Stimulated activated CD8-positive, alpha-beta memory T cell treated with anti-CD3 and anti-CD28 coated beads, Interleukin-4, amount 100 ng/mL, for 24 hours (primary cell): ENCODE measurements at places on chromosomes 6 and 20.

DNA sequence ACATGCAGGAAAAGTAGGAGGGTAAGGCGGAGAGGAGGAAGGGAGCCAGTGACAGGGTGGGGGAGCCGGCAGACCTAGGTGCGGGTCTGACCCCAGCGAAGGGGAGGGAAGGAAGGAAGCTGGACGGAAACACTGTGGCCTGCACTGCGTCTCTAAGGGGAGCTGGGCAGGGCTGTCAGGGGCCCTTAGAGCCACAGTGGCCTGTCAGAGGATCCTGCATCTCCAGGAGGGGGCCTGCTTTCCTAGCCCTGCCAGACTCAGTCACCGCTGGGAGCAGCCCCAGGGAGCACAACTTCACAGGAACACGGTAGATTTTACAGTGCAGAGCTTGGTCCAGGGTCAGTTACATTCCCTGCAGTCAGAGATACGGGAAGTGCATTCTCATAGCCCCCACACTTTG, 118.2 kb downstream of the PACRG start:
- no peak for DNase-seq

DNA sequence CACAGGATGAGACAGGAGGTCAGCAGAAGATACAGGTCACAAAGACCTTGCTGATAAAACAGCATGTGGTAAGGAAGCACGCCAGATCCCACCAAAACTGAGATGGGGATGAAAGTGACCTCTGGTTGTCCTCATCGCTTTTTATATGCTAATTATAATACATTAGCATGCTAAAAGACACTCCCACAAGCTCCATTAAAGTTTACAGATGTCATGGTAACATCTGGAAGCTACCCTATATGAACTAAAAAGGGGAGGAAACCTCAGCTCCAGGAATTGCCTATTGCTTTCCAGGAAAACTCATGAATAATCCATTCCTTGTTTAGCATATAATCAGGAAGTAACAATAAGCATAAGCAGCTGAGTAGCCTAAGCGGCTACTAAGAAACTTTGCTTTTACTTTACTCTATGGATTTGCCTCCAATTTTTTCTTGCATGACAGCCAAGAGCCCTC, 8.4 kb upstream of the RIN2 start:
- DNase-seq = no peak

- DNase-seq = no peak
Measured at GRCh38 chr6:40931931-40932330, 107.1 kb downstream of the UNC5CL start.

DNA sequence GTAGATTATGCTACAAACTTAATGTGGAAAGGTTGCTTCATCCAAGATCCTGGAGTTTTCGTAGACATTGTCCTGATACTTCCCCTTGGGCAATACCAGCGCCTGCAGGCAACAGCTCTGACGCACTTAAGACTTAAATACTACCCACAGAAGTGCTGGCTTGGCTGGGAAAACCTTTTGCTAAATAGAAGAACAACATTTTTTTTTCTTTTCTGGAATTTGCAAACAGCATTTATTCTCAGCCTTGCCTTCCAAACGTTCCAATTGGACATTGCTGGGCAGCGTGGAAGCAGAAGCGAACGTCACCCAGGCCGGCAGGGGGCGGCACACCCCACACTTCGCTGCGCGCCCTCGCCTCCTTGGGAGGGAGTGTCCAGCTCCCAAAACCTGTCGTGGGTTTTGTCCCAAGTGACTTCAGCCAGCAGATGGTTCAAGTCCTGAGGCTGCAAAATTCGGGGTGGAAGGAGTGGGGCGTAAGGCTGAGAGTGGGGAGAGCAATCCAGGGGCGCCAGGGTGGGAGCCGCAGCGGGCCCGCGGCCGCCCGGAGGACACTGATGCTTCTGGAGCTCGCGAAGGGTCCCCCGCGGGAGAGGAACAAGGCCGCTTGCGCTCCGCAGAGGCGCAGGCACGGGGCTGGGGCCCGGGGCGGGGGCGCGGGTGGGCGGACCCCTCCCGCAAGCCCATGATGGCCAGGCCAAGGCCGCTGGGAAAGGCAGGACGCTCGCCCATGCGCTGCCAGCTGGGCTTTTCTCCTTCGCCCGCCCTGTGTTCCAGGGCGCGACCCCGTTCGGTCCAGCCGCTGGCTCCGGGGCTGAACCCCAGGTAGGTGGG, 60.8 kb upstream of the MAP3K4 start:
- peak; percentile 42 for DNase-seq

DNA sequence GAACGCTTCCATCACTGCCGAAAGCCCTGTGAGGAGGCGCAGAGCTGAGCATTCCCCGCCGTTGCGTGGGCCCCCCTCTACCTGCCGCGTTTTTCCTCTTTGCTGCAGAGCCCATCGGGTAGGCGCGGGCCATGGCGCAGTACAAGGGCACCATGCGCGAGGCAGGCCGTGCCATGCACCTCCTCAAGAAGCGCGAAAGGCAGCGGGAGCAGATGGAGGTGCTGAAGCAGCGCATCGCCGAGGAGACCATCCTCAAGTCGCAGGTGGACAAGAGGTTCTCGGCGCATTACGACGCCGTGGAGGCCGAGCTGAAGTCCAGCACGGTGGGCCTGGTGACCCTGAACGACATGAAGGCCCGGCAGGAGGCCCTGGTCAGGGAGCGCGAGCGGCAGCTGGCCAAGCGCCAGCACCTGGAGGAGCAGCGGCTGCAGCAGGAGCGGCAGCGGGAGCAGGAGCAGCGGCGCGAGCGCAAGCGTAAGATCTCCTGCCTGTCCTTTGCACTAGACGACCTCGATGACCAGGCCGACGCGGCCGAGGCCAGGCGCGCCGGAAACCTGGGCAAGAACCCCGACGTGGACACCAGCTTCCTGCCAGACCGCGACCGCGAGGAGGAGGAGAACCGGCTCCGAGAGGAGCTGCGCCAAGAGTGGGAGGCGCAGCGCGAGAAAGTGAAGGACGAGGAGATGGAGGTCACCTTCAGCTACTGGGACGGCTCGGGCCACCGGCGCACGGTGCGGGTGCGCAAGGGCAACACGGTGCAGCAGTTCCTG, 693 bp downstream of the FAM50B start:
- no peak for DNase-seq

GRCh38 chr6:130018744-130019325, 454 bp downstream of the L3MBTL3 start:
- DNase-seq = peak; percentile 11

DNA sequence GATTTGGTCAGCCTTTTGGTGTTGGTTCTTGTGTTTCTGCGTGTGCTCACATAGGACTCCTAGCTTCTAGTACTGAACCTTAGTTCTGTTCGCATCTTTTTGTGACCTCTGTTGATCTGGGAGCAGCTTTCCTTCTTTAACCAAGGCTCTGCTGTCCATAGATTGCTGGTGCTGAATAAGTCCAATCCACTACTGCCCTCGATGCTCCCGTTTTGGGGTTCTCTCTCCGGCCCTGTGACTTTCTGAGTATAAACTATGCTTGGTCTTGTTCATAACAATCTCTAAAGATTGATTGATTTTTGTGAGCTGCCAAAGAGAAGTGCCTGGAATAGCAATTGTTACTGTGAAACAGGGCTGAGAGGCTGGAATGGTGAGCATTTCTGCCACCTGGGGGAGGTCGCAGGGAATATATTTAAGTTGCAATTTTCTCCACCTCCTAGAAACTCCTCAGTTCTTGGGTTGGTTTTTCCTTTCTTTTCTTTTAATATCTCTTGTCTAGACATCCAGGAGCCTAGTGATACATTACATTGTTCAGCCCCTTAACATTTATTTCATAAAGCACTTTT, 422.9 kb upstream of the CHD6 start:
- no peak for DNase-seq

- no peak for DNase-seq
Measured at GRCh38 chr20:1184638-1185315, at the start of gene TMEM74B. Gene TMEM74B, minus strand, starts transcription at chr20:1184981. Its CDS starts 1,180 bp downstream, at chr20:1183801.

- DNase-seq = no peak
Measured at GRCh38 chr6:12026120-12026519, 14.0 kb downstream of the HIVEP1 start.

- DNase-seq = no peak
Measured at GRCh38 chr6:1445650-1446330, 56.4 kb downstream of the FOXF2 start.

- DNase-seq = no peak
Measured at GRCh38 chr20:58268936-58269619, 40.4 kb upstream of the RAB22A start.

DNA sequence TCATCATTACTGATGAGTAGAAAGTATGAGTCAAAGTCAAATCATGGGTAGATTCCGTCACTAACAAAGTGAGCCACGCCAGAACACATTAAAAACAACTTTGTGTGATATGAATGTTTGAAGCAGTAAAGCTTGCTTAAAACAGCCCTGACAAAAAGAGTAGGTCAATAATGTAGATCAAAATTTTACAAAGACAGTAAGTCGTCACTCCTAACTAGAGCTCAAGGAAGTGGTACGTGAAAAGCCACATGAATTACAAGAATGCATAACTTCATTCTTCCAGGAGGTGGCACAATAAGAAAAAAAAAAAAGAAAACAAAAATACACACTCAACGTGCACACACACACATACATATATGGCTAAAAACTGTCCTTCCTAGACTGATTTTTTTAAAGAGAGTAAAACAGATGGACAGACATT, 69.9 kb downstream of the HACE1 start:
- no peak for DNase-seq

DNA sequence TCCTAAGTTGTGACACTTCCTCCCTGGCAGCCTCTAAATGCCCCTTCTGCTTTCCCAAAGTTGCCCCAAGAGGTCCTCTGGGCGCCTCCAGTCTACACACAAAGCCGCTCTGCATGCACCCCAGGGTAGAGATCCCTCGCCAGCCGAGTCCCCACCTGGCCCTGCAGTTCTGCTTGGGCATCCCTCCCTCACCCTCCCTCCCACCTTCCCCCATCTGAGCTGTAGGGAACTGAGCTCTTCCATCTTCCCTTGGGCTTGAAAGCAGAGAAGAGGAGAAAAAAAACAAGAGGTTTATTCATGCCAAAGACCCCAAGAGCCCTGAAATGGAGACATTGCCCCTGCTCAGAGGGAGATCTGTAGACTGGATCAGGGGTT, 5.7 kb upstream of the FGD2 start:
- DNase-seq = no peak

DNA sequence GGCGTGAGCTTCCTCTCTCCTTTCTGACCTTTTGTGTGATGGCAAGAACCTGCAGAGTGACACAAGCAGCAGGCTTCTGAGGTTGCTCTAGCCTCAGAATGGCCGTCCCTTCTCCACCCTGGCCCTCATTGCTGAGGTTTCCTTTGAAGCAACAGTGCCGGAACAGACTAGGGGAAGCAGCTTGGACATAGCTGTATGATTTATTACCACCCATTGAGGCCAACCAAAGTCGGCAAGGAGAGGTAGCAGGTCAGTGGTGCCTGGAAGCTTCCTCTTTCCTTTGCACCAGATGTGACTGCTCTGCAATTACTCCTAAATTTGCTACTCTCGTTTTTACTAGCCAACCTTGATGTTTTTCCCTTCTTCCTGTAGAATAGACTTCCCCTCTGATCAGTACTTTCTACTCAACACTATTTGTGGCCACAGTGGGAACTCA, 31.4 kb downstream of the PTPN1 start:
- no peak for DNase-seq

GRCh38 chr6:106256201-106256968, 69.2 kb downstream of the ATG5 start:
- DNase-seq = no peak

- no peak for DNase-seq
Measured at GRCh38 chr20:56345911-56346310, 12.9 kb upstream of the FAM210B start.

GRCh38 chr6:50966986-50967385, 148.3 kb downstream of the TFAP2B start:
- DNase-seq = no peak

GRCh38 chr6:13914351-13914750, 10.4 kb upstream of the RNF182 start:
- no peak for DNase-seq

DNA sequence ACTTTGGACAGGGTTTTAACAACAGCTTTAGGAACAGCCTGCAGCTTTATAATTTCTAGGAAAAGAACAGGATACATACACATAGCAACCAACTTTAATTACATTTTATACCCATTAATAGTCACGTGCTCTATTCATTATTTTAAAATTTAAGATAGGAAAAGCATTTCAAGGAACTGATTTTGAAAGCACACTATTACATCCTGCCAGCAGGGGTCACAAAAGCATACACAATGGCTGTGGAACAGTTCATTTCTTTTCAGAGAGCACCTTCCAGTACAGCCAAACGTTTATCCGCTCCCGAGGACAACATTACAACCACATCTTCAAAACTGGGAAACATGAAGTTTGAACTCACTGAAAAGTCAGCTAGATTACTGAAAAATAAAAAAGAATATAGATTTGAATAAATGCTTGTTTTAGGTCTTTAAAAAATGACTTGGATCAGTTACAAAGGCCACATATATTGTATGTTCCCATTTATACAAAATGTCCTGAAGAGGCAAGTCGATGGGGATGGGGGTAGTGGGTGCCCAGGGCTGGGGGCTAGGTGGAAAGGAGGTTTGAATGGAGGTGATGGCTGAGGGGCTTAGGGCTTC, 104.6 kb upstream of the EXOC2 start:
- no peak for DNase-seq

GRCh38 chr6:154232013-154232910, 124.3 kb downstream of the IPCEF1 start:
- DNase-seq = no peak

DNA sequence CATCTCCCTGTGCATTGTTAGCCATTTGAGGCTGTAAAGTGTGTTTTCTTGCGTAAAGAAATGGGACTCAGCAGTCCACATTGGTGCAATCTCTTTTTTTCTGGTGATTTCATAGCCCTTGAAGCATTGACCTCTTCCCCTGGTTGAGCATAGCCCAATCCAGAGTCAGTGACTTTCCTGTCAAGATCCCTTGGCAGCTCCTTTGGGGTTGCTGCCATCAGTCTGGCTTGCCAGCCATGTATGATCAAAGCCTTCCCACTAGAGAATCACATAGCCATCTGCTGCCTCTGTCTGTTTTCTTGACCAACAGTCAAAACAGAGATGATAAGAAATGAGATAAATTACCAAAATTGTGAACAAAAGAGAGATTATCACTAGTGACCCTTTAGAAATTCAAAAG, 19.6 kb downstream of the HLA-A start:
- no peak for DNase-seq

- DNase-seq = no peak
Measured at GRCh38 chr6:116444092-116444491, 17.1 kb upstream of the CALHM6 start.

- no peak for DNase-seq
Measured at GRCh38 chr20:3687655-3688054, 5.8 kb upstream of the ADAM33 start.
